Fibroblast of lung (primary cell): ENCODE measurements at places on chromosomes 7 and 10. TPM values are rescaled to one million over a fixed set of nuclear protein-coding genes. Genes with fewer than 3 reads are reported as not detected.

Gene CALCR
- not detected in 2 replicates for polyA plus RNA-seq

Gene SPRN
- 0.93 and 1.2 TPM in 2 replicates for polyA plus RNA-seq

Gene DDC
- polyA plus RNA-seq: not detected in 2 replicates

Gene MSS51
- 0.43 and 0.78 TPM in 2 replicates for polyA plus RNA-seq

Gene PTPRZ1
- polyA plus RNA-seq: 0.05 and 0.09 TPM in 2 replicates

Gene ADGRA1
- not detected in 2 replicates for polyA plus RNA-seq

Gene LIPM
- polyA plus RNA-seq: not detected in 2 replicates

Gene AKR1B15
- polyA plus RNA-seq: not detected in 2 replicates

Gene SPDYE8
- not detected in 2 replicates for polyA plus RNA-seq

Gene AKR1C4
- not detected in 2 replicates for polyA plus RNA-seq

Gene MBL2
- polyA plus RNA-seq: not detected in 2 replicates

Gene MEOX2
- polyA plus RNA-seq: 0.28 and 3.3 TPM in 2 replicates

Gene SYCE1
- 0.30 and 0.41 TPM in 2 replicates for polyA plus RNA-seq

Gene MET
- polyA plus RNA-seq: 33.4 and 42.1 TPM in 2 replicates

Gene CABCOCO1
- polyA plus RNA-seq: 0.75 and 1.6 TPM in 2 replicates

Gene SHTN1
- 1.4 and 1.6 TPM in 2 replicates for polyA plus RNA-seq

Gene CYP2C8
- not detected in 2 replicates for polyA plus RNA-seq

Gene UCN3
- polyA plus RNA-seq: not detected in 2 replicates

Gene TMEM213
- polyA plus RNA-seq: not detected in 2 replicates

Gene TET1
- 1.2 and 4.7 TPM in 2 replicates for polyA plus RNA-seq

Gene PANK1
- 4.2 and 5.3 TPM in 2 replicates for polyA plus RNA-seq

Gene KIF11
- polyA plus RNA-seq: 7.5 and 24.3 TPM in 2 replicates

Gene CALHM1
- not detected in 2 replicates for polyA plus RNA-seq

Gene GPR146
- polyA plus RNA-seq: 0.30 and 2.2 TPM in 2 replicates

Gene KIAA1217
- polyA plus RNA-seq: 0.92 and 2.5 TPM in 2 replicates

Gene LRRC18
- 0.08 TPM in 1 of 2 replicates, not detected in the other for polyA plus RNA-seq

Gene EBLN1
- not detected in 2 replicates for polyA plus RNA-seq

Gene DPYSL4
- 1.1 and 1.4 TPM in 2 replicates for polyA plus RNA-seq

Gene TAX1BP1
- 70.1 and 111 TPM in 2 replicates for polyA plus RNA-seq

Gene TMEM270
- not detected in 2 replicates for polyA plus RNA-seq

Gene PNLIP
- polyA plus RNA-seq: not detected in 2 replicates

Gene RBP3
- polyA plus RNA-seq: not detected in 2 replicates

Gene SYNPO2L
- polyA plus RNA-seq: 0.11 and 0.27 TPM in 2 replicates

Gene GIMAP5
- not detected in 2 replicates for polyA plus RNA-seq

Gene LDB3
- 0.20 TPM in 1 of 2 replicates, not detected in the other for polyA plus RNA-seq

Gene INMT
- polyA plus RNA-seq: 37.0 and 237 TPM in 2 replicates

Gene WAC
- 76.1 and 94.2 TPM in 2 replicates for polyA plus RNA-seq

Gene ENTPD7
- 12.1 and 17.3 TPM in 2 replicates for polyA plus RNA-seq

Gene SCART1
- polyA plus RNA-seq: 0.84 and 0.86 TPM in 2 replicates

Gene KLLN
- polyA plus RNA-seq: 0.49 and 0.54 TPM in 2 replicates
